ENCODE measurements at places on chromosomes 7 and 10.

- DNase-seq, result no peak
Measured at GRCh38 chr10:15516256-15517085, 145.4 kb upstream of the FAM171A1 start.

GRCh38 chr7:43876241-43876640 is 6.9 kb upstream of the MRPS24 start:
- no peak for DNase-seq

DNA sequence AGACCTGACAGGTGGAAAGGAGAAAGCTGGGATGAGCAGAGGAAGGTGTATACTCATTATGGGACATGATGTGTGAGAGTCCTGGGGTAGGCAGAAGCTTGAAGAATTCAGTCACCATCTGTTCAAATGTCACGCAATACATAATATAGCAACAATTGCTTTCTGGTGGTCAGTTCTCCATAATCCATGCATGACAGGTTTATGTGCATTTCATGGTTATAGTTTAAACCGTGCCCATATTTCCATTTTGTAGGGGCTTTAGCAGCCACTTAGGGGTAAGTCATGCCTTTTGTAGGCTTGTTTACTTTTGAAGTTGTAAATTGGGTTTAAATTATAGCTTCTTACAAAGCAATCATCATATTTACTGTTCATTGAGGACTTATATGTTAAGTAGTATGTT is 158.8 kb downstream of the NXPH1 start:
- no peak for DNase-seq

- no peak for DNase-seq
Measured at GRCh38 chr7:105364684-105365083, 24.0 kb downstream of the SRPK2 start.

DNA sequence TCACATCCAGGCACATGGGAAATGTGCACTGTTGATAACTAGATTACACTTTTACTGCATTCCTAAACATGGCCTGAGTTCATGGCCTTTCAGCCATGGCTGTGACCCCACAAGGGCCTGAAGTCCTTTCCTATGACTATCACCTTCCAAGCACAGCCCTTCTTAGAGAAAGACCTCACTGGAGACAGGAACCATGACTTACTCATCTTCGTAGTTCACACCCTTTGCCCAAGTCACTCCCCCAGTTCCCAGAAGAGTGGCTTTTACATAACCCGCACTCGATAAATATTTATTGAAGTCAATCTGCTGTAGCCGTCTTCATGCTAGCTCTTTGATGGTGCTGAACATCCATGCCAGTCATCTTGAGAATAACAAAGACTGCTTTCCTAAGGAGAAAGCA is 632.5 kb upstream of the NRP1 start:
- DNase-seq, result no peak

DNA sequence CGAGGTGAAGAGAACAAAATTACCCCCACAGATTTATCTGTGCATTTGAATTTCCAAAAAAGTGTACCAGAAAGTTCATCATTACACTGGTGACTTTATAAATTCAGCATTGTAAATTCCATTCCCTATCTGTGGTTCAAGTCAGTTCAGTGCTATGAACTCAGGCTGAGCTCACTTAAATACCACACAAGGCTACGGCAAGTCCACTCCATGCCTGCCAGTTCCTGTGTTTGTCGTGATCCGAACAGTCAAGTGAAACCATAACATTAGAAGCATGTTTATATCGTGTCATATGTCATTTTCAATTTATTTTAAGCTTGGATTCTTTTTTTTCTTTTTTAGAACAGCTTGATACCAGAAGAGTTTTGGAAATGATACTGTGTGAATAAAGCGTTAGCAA is 14.8 kb downstream of the MBL2 start:
- DNase-seq, result no peak

- DNase-seq, result no peak
Measured at GRCh38 chr7:106957766-106958165, 86.7 kb upstream of the PRKAR2B start.

DNA sequence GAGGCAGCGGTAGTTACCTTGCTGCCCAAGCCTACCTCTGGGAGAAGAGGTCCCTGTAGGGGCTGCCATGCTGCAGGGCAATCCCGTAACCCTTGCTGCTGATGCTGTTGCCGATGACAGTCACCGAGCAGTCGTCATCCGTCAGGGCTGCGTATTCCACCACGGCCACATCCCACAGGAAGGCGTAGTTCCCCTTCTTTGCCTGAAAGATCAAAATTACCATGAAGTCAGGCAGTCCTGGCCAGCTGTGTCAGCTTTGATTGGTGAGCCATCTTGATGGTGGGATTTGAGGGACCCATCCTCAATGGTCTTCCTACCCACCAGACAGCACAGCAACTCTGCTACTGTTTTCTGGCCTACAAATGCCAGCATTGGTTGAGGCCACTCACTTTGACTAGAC is 746.8 kb downstream of the GRID1 start:
- DNase-seq, result no peak

DNA sequence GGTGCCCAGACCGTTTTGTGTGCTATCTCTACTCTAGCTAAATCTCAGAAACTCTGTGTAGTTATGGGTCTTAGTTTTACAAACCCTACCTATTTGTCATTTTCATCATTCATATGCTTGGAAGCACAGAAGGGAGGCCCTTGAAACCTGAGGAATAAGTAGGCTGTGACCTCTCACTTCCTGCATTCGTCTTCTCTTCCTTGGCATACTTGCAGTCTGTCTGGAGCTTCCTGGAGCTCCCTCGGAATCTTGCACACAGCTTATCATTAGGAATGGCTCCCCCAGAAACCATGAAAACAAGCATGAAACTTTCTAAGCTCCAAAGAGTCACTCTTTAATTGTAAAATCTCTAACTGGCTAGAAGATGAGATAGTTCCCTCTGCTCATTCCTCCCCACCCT is 376.9 kb upstream of the MYO3A start:
- DNase-seq, result no peak

- peak; percentile 68 for DNase-seq
Measured at GRCh38 chr10:109894516-109894915, 28.8 kb downstream of the XPNPEP1 start.

GRCh38 chr7:87413951-87414793 is 61.3 kb downstream of the ABCB4 start:
- no peak for DNase-seq

GRCh38 chr7:30862995-30863705 is 48.5 kb upstream of the AQP1 start:
- no peak for DNase-seq

DNA sequence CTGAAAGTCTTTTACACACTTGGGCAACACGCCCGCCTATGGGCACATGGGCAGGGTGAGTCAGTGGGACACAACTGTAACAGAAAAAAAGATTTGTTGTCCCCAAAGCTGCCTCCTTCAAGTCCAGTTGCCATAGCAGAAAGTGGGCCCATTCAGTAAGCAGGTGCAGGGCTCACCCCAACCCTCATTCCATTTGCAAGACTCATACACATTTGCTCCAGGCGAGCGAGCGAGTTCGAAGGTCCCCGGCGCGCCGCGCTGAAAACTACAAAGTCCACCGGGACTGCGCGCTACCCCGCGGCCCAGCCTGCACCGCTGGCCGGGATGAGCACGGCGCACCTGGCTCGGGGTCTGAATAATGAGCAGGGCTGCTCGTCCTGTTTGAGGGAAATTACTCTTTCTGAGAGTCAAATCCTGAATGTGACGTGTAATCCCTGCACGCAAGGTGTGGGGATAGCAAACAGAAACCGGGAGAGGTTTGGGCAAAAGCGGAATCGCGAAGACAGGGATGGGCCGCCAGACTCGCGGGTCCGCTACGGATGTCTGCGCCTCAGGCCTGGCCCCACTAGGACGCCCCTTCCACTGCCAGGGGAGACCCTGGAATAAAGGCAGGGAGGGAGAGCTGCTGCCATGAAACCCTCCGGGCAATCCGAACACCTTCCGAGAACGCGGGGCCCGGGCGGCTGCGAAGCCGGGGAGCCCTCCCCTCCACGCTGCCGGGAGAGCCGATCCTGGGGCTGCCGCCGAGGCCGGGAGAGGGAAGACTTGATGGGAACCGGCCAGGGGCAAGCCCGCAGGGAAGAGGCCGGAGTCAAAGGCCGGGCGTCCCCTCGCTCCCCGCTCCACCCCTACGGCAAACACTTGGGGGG is 982 bp downstream of the COBL start:
- peak; percentile 26 for DNase-seq

GRCh38 chr7:43926798-43927123 is 525 bp downstream of the UBE2D4 start:
- DNase-seq, result no peak

DNA sequence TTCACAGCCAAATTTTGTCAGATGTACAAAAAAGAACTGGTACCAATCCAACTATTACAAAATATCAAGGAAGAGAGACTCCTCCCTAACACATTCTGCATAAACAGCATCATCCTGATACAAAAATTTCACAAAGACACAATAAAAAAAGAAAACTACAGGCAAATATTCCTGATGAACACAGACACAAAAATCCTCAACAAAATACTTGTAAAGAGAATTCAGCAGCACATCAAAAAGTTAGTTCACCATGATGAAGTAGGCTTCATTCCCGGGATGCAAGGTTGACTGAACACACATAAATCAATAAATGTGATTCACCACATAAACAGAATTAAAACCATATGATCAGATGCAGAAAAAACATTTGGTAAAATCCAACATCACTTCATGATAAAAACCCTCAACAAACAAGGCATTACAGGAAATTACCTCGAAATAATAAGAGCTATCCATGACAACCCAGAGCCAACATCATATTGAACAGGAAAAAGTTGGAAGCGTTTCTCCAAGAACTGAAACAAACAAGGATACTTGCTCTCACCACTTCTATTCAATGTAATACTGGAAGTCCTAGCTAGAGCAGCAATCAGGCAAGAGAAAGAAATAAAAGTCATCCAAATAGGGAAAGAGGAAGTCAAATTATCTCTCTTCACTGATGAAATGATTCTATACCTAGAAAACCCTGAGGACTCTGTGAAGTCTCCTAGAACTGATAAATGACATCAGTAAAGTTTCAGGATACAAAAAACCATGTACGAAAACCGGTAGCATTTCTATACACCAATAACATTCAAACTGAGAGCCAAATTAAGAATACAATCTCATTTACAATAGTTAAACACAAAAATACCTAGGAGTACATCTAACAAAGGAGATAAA is 223.1 kb downstream of the REEP3 start:
- DNase-seq, result no peak

- DNase-seq, result no peak
Measured at GRCh38 chr7:92489634-92490033, 11.9 kb upstream of the ERVW-1 start.

- no peak for DNase-seq
Measured at GRCh38 chr10:7512487-7512886, 101.7 kb upstream of the SFMBT2 start.

GRCh38 chr7:34057956-34058355 is 152.6 kb downstream of the BMPER start:
- DNase-seq, result no peak

DNA sequence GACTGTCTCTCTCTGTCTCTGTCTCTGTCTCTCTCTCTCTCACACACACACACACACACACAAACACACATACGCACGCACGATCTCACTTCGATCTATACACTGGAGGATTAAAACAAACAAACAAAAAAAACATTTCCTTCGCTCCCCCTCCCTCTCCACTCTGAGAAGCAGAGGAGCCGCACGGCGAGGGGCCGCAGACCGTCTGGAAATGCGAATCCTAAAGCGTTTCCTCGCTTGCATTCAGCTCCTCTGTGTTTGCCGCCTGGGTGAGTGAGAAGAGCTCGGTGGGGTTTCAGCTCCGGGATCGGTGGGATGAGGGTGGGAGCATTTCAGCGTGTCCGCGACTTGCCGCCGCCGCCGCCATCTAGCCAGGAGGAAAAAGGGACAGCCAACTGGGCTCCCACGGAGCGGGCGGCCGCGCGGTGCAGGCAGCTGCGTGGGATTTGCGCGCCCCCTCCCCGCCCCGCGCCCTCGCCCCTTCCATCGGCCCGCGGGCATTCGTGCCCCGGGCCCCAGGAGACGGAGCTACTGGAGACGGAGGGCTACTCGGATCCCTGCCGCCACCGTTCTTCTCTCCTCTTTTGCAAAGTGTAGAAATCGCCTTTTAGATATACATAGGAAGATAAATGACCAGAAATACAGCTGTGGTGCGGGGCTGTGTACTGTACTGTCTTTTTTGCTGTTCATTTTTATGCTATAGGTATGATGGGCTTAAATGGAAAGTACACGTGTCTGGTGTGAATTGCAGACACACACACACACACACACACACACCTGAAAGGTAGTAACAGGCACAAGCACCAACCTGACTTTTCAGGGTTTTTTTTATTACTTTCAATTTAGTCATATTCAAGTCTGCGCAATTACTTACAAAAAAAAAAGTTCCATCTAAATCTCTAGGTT is 581 bp downstream of the PTPRZ1 start:
- DNase-seq, result peak; percentile 18

DNA sequence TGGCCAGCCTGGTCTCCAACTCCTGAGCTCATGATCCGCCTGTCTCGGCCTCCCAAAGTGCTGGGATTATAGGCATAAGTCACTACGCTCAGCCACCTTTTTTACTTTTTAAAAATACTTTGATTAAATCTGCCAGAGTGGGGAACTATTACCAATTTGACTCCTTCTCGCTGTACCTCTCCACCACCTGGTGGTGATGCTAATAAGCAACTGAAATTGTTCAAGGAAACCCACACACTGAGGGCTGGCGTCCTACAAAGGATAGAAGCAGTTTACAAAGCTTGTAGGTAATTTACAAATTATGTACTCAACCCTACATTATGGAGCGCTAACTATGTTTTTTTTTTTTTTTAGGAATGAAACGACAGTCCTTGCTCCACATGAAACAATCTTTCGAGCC is 111.1 kb downstream of the CPED1 start:
- DNase-seq, result no peak

DNA sequence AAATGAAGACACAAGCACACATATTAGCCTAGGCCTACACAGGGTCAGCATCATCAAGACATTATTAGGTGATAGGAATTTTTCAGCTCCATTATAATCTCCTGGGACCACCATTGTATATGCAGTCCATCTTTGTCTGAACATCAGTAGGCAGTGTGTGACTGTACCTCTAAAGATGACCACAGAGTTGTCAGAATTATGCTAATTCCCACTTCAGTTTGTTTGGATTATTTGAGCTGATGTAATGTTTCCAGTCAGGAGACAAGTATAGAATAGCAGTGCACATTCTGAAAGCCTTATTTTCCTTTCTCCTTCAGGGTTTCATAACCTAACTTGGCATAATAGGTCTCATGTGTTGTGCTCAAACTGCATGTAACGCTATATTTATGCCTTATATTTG is 306.4 kb downstream of the NXPH1 start:
- no peak for DNase-seq

DNA sequence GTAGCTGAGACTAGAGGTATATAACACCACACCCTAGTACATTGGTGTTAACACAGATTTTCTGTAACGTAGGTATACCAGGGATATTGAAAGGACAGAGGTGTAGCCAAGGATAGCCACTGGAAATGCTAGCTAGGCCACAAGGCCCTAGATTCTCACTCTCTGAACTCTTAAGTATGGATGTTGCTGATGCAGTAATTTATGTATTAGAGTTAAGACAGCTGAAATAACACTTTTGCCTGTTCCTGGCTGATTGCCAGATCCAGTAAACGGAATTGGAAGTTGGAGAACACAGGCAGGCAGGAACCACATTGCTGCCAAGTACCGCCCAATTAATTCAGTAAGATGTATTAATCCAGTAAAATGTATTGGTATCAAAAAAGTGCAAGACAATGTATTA is 1.8 kb downstream of the CALU start:
- DNase-seq, result no peak
